Stimulated activated CD4-positive, alpha-beta T cell treated with anti-CD3 and anti-CD28 coated beads, TNF-alpha, amount 100 ng/mL, for 4 hours (primary cell): ENCODE measurements at places on chromosomes 1 and 21.

GRCh38 chr1:177384461-177384860, 213.7 kb downstream of the BRINP2 start:
- DNase-seq: no peak

DNA sequence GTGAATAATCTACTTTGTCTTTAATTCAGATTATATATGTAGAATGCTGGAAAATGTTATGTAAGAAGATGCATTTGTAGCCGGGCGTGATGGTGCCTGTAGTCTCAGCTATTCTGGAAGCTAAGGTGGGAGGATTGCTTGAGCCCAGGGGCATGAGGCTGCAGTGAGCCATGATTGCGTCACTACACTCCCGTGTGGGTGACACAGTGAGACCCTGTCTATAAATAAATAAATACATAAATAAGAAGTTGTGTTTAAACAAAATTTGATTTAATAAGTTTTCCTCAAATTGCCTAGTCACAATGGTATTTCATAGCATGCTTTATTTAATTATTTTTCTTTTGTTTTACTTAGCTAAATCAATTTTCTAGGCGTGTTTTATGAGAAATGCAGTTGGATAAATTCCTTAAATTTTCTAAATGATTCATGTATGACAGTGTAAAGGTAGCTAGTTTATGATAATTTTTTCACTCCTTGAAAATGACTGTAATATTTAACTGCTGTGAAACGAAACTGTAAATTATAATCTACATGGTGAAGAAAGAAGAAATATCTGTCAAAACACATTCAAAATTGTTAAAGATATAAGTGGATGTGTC, 232.6 kb downstream of the SRGAP2C start:
- DNase-seq: no peak

GRCh38 chr1:67110352-67110751, 24.4 kb downstream of the C1orf141 start:
- no peak for DNase-seq

- DNase-seq: no peak
Measured at GRCh38 chr1:30001011-30001731, 722.2 kb downstream of the MATN1 start.

DNA sequence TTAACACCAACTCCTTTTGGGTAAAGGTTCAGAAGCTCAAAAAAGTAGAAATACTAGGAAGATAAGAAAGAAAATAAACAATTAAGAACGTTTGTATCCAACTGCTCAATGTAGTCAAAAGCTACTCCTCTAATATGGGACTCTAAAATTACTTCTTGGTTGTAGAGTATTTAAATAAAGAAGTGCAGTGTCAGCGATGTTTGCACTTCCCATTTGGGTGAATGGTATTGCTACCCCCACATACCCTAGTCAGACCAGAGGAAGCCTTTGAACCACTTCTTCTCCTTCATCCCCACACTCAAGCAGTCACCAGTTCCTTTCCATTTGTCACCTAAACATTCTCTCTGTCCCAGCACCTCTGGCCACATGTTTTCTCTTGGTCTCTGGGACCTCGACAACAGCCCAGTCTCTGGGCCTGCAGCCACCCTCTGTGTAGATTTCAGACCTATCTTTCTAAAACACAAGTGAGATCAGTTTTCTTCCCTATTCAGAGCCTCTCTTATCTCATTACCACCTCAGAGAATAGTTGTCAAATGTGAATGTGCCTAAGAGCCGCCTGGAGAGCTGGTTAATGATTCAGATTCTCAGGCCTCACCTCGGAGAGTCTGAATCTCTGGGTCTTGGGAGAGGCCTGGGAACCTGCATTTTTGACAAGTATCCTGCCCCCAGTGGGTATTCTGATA, 109.8 kb downstream of the OMA1 start:
- no peak for DNase-seq

GRCh38 chr1:214326406-214326805, 45.4 kb downstream of the SMYD2 start:
- no peak for DNase-seq

DNA sequence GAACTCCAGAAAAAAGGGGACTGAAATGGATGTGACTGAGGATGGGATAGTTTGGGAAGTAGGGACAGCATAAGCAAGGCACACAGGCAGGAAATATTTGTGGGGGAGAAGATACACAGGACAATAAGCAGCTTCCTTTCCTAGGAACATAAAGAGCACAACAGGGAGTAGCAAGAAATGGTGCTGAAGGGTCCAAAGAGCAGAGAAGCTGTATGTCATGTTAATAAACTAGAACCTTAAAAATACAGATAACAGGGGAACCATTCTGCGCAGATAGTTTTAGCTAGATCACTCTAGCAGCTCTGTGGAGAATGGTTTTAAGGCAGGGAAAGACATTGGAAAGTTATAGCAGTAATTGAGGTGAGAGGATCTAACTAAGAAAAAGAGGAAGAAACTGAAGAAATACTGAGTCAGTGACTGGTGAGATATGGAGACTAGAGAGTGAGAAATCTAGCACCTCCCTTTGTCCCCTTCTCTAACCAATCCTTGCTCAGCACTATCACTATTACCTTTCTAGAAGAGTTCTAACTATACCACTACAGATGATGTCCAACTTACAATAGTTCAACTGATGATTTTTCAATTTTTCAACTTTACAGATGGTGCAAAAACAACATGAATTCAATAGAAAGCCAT, 95.0 kb downstream of the CDC42BPA start:
- DNase-seq: no peak

DNA sequence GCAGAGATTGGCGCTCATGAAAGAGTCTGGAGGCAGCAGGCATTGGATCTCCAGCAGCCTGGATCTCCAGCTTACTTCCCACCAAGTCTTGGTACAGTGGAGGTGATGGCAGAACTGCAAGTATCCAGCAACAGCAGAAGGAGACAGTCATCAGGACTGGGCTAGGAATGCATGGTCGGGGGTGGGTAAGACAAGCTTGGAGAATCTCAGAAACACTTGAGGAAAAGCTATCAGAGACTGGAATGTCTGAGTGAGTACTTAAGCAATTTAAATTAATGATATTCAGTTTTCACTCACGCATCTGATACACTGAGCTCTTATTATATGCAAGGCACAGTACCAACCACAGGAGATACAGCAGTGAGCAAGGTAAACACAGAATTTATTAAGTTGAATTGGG, 9.8 kb downstream of the TMEM35B start:
- DNase-seq: no peak

DNA sequence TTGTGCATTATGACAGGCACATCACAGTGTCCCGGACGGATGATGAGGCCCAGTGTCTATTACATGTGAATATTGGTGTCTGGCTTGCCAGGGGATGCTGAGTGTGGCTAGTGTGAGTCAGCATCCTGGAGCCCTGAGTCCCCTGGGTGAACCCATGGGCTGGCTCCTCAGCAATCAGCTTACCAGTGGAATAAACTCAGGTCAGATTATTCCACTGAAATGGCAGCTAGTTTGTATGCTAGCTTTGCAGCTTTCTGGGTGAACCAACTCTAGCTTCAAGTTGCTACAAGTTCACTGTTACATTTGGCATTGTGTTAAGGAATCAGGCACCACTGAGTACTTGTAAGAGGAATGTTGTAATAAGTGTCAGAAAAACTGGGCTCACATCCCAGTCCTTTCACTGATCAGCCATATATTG, 23.9 kb upstream of the RPTN start:
- no peak for DNase-seq

DNA sequence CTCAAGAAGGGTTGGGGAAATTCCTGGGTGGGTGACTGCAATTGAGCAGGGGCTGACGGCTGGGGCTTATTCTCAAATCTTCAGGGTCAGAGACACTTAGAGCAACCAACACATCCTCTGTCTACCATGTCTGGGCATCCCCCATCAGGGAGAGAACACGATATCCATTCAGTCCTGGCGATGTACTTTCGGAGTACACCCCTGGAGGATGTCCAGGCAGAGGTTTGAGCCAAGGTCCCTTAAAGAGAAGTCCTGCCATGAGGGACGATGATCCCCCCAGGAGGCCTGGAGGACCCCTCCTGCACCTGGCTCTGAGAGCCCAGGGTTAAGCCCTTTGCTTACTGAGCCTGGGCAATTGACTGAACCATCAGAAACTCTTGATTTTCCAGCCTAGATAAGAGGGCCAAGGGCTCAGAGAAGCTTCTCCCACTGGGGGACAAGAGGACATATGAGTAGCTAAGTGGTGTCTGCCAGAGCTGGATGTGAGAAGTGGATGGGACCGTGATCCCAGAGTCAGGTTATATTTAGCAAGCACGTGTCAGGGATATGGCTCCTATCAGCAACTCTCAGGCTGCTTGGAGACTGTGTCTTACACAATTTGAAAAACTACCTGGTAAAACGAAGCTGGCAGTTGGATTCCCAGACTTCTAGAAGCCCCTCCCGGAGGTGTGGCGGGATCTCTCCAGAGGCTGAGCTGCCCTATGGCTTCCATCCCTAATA, 253.3 kb upstream of the VAMP3 start:
- DNase-seq: no peak

- no peak for DNase-seq
Measured at GRCh38 chr1:163870666-163871065, 548.9 kb downstream of the NUF2 start.

- no peak for DNase-seq
Measured at GRCh38 chr1:81254560-81254959, 546.2 kb upstream of the ADGRL2 start.

DNA sequence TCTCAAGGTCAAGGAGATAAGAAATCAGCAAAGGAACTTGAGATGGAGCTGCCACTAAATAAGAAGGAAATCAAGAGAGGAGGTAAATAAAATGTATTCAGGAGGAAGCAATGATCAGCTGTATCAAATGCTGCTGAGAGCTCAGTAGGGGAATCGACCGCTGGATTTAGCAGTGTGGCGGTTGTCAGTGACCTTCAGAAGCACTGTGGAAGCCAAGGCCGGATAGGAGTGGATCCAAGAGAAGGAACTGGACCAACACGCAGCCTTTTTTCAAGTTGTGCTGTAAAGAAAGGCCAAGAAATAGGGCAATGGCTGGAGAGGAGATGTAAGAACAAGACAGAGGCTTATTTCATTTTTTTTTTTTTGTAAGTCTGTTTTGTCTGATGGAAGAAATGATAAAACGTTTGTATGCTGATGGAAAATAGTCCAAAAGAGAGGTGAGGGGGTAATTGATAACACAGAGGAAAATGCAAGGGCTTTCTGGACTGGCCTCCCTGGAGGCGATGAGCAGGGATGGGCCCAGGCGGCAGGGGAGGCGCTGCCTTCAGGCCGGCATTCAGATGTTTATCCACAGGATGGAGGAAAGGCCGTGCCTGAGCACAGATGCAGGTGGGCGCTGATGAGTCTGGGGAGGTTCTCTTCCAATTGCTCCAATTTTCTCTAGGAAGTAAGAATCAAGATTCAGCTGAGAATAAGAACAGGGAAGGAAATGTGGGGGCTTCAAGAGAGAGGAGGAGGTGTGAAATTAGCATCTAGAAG, 17.5 kb upstream of the FAM43B start:
- no peak for DNase-seq

DNA sequence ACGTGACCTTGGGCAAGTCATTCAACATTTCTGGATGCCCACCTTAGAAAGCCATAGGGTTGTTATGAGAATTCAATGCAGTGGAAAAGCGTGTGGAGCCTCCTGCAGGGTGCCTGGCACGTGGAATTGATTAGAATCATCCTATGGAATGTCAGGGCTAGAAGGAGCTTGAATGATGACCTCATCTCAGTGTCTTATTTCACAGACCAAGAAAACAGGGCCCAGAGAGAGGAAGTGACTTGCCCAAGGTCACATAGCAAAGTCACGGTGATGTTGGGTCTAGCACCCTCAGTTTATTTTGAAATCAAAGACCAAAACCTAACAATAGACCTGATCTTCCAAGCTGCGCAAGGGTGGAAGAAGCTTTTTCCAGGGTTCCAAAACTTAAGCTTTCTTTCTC, 6.0 kb downstream of the TRABD2B start:
- no peak for DNase-seq

- no peak for DNase-seq
Measured at GRCh38 chr1:199799116-199799515, 228.4 kb upstream of the NR5A2 start.

DNA sequence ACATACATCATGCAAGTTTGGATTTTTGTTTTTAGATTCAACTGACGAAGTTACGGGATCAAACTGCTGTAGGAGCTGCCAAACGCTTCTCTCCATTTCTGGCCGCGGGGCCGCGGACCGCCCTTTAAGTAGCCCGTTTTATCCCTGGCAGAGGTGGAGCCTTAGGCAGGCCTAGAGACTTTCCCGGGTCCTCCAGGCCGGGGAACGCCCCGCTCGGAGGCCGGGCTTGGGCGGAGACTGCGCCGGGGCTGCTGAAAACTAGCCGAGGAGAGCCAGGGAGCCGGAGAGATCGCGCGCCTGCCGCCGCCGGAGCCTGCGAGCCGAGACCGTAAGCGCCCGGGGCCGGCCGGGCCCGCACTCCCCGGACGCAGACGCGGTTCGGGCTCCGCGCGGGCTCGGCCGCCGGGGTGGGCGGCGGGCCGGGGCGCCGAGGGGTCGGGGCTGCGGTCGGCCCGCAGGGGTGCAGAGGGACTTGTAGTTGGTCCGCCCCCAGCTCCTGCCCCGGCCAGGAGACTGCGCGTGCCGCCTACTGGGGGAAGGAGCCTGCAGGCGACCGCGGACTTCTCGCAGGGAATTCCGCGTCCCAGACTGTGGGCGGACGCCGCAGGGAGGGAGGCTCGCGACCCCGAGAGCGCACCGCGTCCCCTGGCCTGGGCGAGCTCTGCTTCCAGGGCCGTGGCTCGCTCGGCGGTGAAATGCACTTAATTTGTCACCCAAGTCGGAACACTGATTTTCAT, at the start of gene EPHX1:
EPHX1 (plus strand) TSS at position 283 of the 737 bp plus-strand sequence. CDS start 18,606 bp downstream, outside the sequence.
- DNase-seq: peak; percentile 50

DNA sequence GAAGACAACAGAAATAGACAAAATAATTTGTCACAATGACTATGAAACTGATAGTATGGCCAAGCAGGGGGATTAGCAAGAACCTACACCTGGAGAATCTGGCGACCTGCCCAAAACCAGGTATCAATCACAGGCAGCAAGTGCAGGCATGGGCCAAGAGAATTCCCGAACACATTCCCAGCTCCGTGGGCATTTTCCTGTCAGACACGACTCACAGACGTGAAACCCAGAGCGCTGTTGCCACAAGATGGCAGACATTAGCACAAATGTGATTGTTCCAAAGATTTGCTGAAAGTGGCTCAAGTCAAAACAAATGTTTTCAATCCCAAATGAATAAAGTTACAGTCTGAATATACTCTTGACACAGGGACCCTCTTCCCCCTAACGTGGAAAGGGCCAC, 36.8 kb downstream of the HLCS start:
- DNase-seq: no peak

DNA sequence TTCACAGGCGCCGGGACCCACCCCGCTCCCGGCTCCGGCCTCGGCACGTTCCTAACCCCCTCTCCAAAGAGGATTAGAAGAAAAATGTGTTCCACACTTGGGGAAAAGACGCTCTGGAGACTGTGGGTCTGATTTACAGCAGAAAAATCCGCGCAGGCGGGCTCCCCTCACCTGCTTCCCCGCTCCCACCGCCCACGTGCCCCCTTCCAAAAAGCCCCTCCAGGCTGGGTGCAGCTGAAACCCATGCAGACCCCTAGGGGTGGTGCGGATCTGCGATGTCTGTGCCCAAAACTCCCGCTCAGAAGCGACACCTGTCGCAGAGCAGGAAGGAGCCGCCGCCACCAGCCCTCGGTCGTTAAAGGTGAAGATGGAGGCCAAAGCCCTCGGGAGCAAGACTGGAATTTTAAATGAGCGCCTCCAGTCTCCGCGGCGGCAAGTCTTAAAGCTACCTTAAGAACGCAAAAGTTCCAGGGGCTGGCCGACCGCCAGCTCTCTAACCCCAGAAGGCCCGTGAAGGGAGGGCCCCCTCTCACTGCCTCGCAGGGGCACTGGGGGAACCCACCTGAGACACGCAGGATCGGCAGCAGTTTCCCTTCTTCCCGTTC, 688 bp upstream of the CHD5 start:
- no peak for DNase-seq

- DNase-seq: no peak
Measured at GRCh38 chr1:87632232-87632631, 303.6 kb downstream of the LMO4 start.

GRCh38 chr21:32350211-32350980, 42.4 kb downstream of the URB1 start:
- no peak for DNase-seq
